ENCODE measurements at places on chromosomes 11 and 22.

DNA sequence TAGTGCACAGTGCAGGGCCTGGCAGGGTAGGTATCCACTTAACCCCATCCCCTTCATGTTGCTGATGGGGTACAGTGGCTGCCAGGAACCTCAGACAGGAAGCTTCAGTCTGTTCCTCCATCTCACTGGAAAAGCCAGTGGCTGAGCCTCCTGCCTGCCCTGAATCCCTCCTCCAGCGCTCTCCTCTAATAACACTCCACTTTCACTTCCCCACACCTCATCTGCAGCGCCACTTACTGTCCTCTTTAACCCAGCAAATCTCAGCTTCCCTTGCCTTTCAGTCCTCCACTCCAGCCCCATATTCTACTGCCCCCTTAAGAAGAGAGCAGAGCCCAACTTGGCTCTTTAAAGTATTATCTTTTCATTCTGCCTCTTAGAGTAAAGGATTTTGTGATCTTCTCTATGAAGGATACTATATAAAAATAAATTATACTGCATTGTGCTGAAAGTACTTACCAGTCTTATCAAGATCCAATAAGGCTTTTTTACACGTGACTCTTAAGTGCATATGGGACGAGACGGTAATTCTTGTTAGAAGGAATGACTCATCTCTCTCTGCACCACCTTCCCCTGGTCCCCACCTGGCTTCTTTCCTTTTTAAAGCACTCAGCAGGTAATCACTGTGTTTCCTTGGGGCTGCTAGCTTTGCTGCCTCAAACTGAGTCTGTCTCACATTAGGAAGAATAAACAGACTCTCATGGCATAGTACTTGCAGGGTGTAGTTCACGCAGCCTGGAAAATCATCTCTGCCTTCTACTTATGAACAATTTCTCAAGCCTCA lies 238.0 kb upstream of the NARS2 start:
- DNase-seq: no peak

DNA sequence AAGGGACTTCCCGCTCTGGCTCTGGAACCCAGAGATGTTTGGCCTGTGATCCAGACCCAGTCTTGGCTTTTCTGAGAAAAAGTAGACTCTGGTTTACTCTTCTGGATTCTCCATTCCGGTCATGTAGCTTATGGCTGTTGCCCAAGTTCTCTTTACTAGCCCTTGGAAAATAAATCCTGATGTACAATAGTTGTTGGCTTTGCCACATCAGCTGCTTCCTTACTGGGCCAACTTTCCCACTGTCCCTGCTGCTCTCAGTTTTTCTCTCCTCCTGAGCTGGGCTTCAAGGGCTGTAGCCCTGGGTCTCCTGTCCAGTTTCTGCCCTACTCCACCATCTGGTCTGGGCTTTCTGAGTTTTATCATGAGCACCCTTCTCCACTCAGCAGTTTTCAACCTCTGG lies 12.5 kb downstream of the PATZ1 start:
- DNase-seq: no peak

DNA sequence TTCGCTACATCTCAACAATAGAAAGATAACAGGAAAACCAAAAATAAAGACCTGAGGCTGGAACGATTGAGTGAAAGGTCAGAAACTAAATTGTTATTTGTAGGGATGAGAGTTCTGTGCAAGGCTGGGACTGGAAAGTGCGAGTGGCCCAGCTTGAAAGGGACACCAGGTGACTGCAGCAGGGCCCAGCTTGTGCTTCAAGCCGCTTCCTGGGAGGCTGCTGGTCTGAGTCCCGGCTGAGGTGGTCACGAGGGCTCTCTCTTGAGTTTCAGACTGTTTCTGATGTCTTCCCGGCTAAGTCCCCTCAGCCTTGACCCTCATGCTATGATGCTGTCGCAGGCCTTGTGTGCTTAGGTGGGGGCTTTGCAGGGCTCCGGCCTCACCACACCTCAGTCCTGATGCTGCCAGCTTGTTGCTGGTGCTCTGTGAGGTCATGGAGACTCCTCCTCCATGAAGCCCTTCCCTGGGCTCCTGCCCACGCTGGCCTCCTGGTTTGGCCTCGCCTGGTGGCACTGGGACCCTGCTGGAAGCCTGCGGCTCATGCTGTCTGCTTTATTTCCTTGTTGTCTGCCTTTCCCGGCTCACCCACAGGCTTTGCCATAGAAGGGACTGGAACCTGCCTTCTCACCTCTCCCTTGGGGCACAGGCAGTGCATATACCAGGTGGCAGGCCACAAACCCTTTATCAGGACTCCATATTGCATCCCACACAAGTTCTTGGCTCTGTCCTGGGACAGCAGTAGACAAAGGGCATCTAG lies 4.0 kb downstream of the BANF1 start:
- DNase-seq: no peak

GRCh38 chr11:84339796-84340195 lies 1053.6 kb upstream of the CCDC90B start:
- no peak for DNase-seq

DNA sequence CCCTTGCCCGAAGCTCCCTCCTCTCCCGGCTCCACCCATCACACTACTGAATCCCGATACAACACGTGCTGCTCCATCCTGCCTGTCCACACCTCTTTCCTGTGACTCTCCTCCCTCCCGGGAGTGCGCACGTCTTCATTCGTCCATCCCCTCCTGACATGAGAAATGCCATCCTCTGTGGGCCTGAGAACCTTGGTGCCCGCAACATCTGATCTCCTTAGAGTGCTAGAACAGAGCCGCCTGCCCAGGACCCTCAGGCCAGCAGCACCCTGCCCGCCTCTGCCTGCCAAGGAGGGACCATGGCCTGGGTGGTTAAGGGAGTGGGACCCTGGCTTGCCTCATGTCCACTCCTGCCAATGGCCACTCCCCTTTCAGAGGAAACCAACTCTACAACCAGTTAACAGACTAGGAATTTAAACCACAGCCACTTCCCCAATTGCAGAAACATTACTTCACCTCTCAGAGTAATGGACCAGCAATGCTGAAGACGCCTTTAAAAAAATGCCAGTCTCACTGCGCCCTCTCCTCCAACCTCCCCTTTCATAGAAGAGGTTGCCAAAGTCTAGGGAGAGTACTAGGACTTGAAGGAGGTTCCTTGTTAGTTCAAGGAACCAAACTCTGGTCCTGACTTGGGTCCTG lies 466.3 kb downstream of the OPCML start:
- peak; percentile 15 for DNase-seq

GRCh38 chr11:73597956-73598718 lies at the start of gene FAM168A:
TSS of gene FAM168A (minus strand) at chr11:73598112. CDS start at chr11:73468474, 129,638 bp downstream.
- peak; percentile 89 for DNase-seq

DNA sequence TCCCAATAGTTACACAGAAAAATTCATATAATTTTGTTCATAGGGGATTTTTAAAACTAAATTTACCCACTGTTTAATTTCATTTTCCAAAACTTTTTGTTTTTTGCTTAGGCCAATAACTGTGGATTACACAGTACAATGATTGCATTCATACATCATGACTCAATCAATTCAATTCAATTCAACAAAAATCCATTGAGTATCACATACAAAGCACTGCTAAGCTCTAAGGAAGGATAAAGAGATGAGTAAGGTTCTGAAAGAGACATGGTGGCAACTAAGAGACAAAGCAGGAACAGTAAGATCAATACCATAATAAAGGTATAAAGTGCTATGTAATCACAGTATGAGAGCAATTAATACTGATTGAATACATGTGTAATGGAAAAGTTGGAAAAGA lies 9.4 kb upstream of the LAYN start:
- no peak for DNase-seq

GRCh38 chr11:72686639-72687220 lies 12.5 kb upstream of the PDE2A start:
- DNase-seq: no peak

DNA sequence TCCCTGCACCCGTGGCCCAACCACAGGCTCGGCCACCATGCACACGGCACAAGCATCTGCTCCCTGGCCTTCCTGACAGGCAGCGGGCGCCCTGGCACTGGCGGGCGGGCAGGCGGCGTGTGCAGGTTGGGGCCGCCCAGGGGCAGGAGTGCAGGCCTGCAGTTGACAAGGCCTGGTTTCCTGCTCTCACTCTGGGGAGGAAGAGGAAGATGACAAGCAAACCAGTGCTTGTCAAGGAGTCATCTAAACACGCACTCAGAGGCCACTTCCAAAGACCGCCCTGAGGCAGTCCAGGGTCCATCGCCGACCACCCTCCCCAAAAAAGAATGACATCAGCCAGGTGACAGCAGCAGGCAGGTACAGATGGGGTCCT lies 65.3 kb upstream of the LINC01488 start:
- no peak for DNase-seq

GRCh38 chr11:16352707-16353106 lies 3.6 kb downstream of the SOX6 start:
- DNase-seq: no peak

GRCh38 chr22:37172266-37173245 lies 15.5 kb downstream of the C1QTNF6 start:
- DNase-seq: no peak

DNA sequence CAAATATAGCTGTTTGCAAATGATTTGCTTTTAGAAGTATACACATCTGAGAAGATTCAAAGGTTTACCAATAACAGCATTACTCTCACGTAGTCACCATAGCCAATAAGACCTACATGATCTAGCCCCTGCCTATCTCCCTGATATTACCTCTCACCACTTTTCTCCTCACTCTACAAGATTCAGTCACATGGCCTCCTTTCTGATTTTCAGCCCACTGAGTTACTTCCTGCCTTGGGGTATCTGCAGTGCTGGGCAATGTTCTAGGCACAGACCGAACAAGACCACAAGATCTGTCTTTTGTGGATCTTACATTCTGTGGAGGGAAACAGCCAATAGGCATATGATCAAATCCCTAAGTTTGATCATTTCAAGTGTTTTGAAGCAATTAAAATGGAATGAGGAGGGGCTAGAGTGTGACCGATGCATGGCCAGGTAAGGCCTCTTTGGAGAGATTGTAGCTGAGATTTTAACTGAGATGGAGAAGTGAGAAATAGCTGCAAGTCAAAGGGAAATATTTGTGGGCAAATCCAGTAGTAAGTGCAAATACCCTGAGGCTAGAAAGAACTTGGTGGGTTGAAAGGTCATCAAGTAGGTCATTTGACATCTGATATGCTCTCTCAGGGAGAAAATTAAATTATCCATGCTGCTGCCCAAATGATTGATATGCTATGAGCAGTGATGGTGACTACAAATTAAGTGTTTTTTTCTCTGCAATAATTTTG lies 43.1 kb downstream of the ARL14EP start:
- DNase-seq: no peak

DNA sequence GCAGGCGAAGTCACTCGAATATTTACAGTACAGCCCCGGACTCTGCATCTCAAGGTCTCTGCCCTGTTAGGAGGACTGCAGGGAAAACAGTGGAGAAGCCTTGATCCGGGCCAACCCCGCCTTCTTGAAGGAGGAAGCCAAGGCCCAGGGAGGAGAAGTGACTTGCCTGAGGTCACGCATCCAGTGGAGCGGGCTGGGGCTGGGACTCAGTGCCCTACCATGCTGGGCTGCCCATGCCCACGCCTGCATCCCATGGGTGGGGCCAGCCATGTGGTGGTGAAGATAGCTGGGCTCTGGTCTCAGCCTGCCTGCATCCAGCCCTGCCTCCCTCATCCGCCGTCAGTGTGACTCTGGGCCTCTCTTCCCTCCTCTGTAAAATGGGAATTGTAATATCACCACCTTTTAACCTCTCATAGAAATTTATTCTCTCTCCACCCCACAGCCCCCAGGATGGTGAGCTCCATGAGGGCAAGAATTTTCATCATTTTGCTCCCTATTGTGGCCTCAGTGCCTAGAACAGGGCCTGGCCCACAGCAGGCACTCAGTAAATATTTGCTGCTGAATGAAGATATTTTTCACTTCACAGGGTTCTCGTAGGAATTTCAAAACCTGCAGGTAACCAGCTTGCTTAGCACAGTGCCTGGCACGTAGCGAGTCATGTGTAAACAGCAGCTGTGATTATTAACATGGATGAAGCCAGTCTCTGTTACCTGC lies 57.3 kb downstream of the OTOG start:
- DNase-seq: no peak

GRCh38 chr11:44434191-44434590 lies 124.3 kb upstream of the ALX4 start:
- DNase-seq: no peak

DNA sequence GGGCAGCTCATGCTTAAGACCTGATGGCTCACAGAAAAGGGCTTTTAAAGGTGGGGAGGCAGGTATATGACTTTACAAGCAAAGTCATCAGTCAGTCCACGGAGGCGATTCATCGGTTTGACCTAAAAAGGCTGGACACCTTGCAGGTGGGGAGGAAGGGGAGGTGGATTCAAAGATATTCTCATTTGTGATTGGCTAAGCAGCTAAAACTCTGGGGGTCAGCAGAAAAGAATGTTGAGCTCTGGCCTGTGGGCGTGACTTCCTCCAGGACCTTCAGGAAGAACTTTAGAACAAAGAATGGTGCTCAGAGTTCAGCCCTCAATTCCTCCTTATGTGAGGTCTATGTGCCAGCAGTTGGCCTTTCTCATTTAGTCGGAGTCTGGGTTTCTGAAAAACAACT lies 78.3 kb upstream of the LMO1 start:
- DNase-seq: no peak

GRCh38 chr11:65473278-65473860 lies 25.5 kb upstream of the MALAT1 start:
- DNase-seq: no peak

GRCh38 chr11:128492903-128493569 lies 94.3 kb downstream of the ETS1 start:
- no peak for DNase-seq

DNA sequence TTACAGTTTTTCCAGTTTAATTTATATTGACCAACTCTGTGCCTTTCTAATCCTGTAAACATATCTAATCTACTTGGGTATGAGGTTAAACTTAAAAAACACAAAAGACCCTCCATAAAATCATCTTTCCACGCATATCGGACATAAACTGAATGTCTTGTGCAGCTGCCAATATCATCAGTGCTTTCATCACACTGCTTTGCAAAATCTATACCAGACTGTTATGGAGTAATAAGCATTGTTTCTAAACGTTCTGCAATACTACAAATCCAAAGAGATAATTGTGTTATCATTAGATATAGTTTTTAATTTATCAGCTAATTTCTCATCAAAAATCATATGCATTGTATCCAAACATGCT lies 36.1 kb upstream of the AMPD3 start:
- no peak for DNase-seq

- DNase-seq: peak; percentile 19
Measured at GRCh38 chr11:129115652-129116586, 76.2 kb downstream of the ARHGAP32 start.

DNA sequence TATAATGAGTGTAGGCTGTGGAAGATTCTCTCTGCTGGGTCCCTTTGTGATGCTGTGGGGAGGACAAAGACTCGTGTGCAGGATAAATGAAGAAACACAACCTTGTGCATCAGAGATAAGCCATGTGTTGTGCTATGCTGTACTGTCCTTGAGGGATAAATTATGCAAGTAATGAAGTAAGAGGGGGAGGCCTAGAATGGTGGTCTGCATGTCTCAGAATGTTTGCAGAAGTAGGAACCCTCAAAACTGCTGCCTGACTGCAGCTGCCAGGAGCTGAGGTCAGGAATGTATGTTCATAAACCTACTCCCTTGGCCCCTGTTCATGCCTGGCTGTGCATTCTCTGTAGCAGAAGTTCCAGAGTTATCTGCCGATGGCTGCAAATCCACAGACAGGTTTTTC lies 4.6 kb upstream of the SMCO4 start:
- no peak for DNase-seq

Measured in HS-5 (cell line).